Activated T-cell treated with anti-CD3 and anti-CD28 coated beads, Interleukin-2, amount 50 U/mL, for 72 hours (primary cell): ENCODE measurements at places on chromosomes 2 and 18.

GRCh38 chr2:97891611-97892010 is 104.1 kb downstream of the TMEM131 start:
- no peak for DNase-seq

GRCh38 chr18:10074728-10075127 is 160.9 kb downstream of the VAPA start:
- DNase-seq, result no peak

- no peak for DNase-seq
These were observed 33.9 kb downstream of the ST3GAL5 start for GRCh38 chr2:85854897-85855296.

DNA sequence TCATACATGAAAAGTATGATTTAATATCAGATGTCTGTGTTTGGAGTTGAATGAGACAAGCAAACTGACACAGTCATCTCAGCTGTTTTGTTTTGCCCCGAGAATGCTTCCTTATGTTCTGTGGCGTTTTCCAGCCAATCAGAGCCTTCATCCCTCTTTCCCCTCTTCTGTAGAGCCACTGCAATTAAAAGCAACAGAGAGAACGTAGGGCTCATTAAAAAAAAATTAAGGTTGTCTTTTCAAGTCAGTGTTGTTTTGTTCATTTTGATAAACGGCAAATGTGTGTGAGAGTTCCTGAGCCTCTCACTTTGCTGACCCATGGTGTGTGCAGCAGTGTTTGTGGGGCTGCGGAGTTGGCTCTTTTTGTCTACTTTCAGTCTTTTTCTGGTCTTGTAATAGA is 216.0 kb downstream of the FHOD3 start:
- no peak for DNase-seq

- no peak for DNase-seq
These were observed 68.6 kb upstream of the BZW1 start for GRCh38 chr2:200743042-200743676.

GRCh38 chr2:240913810-240914644 is 7.9 kb downstream of the CROCC2 start:
- peak; percentile 79 for DNase-seq

DNA sequence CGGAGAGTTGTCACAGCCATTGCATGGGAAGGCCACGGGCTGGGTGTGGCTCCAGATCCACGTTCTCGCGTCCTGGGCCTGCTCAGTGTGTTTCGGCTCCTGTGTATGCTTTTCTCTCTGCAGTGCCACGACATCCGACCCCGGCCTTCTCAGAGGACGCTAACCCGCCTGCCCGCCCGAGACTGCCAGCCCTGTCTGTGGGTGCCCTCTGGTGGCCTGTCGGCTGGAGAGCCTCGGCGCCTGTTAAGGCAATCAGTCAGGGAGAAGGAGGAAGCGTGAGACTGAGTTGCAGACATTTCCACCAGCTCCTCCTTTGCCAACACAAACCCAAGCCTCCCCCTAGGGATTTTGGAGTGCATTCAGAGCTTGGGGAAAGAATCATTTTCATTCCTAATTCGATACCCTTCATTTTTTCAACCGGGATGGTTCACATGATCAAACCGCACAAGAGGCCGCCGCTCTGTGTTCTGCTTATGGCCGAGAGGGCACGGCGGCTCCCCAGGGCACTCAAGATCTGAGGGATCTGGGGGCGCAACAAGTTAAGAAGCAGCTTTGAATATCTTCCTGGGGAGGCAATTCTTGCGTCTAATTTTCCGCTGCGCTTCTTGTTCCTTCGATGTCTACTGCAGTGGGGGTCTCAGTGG is 37.5 kb upstream of the ZBTB7C start:
- peak; percentile 78 for DNase-seq
